ENCODE measurements at places on chromosomes 3 and 15.
A peak's percentile ranks its signal among the peaks of the same experiment; 100 is the strongest.

DNA sequence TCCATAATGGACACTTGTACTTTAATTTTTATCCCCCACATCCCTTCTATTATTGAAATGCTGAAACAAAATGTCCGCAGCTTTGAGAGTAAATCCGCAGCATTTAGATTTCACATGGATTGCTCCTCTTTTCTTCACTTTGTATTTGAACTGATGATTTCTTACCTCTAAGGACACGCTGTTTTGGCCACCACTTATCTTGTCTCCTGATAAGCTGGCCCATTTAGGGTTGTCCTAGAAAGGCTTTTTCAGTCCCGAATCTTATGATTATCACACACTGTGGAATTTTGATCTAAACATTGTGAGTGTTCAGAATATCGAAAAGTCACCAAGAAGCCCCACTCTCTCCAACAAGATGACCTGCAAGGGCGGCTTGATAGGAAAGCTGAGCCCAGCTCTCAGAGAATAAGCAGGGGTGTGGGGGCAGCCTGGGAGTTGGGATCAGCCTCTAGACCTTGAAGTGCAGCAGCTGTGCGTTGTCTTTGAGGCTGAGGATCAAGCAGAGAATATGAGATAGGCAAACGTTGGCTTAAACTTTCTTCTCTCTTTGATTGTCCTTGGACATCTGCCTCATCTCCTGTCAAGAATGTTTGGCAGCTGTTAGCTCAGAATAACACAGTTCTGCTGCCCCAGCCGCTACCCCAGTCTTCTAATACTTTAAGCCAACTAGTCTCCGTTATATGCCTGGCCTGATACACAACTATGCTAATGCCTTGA is 399.7 kb upstream of the NR2F2 start:
- no peak for DNase-seq

DNA sequence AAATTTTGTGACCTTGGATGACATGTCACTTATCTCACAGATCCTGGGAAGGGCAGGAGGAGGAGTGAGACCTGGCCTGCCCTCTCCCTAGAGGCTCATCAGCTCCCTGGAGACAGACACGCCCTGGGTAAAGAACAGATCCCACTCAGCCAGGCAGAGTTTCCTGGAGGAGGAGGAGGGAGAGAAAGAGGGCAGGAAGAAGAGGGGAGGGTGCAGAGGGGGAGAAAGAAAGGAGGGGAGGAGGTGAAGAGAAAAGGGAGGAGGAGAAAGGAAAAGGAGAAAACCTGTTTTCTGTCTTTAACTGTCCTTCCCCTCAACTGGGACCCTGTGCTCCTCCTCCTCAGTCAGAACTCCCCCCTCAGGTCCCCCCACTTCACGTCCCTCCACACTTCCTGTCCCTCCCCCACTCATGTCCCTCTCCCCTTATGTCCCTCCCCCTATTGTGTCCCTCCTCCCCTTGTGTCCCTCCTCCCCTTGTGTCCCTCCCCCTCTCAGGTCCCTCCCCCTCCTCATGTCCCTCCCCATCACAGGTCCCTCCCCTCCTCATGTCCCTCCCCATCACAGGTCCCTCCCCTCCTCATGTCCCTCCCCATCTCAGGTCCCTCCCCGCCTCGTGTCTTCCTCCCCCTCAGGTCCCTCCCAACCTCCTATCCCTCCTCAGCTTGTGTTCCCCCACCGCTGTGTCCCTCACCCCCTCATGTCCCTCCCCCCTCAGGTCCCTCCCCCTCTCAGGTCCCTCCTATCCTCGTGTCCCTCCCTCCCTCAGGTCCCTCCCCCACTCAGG is 52.3 kb upstream of the CGNL1 start:
- DNase-seq: peak; percentile 41

DNA sequence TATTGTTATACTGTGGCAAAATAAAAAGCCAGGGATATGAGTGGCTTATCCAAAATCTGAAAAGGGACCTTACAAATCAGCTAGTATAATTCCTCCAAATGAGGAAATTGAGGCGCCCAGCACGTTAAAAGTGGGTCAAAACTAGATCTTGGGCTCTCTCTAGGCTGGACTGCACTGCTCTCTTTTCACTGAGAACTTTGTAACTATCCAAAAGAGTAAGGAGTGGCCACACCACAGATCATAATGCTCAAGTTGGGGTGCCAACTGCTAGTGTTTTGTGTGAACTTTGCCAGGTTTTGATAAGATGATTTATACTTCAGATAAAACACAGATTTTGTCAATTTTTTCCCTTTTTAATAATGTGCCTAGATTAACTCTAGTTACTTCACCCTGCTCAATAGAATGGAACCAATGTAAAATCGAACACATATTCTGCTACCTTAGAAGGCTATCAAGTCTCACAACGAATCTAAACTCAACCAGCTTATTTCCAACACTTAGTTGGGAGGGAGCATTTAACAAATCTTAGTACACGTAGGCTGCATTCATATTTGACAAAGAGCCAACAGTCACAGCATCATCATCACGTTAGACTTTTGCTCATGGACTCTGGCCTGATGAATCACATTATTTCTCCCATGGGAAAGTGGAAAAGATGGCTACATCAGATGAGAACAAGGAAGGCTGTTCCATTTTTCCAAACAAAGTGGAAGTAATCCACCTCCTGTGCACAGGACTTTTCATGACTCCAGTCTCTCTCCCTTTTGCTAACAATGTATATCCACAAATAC is 64.4 kb downstream of the ABI3BP start:
- DNase-seq: no peak

- no peak for DNase-seq
Measured at GRCh38 chr15:65089206-65089824, 12.8 kb downstream of the KBTBD13 start.

GRCh38 chr3:1068985-1069384 is 23.8 kb upstream of the CNTN6 start:
- no peak for DNase-seq

- DNase-seq: no peak
Measured at GRCh38 chr3:97438131-97438530, 326.4 kb upstream of the ARL6 start.

DNA sequence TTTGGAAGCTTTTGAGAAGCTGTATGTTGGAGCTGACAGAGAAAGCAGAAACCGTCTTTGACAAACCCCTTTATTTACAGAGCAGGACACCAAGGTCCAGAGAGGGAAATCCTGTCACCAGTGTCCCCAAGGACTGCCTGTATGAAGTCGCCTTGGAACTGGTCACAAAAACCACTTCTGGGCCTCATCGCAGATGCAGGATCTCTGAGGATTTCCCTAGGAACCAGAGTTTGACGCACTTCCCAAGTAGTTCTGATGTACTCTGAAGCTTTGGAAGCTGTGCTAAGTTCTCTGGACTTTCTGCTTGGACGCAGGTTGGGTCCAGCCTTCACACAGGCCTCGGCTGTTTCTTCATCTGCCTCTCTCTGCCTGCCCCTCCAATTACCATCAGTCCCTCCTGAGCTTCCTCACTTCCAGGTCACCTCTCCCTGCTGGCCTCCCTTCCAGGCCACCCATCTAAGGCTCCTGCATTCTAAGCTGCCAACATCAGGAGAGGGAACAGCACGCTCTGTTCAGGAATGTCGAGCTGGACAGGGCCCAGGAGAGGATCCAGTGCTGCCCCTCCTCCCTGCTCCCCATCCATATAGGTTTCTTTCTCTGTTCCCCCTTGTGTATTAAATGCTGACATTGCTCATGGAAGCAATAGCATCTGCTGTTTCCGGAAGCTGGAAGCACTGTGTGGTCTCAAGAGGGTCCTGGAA is 270.8 kb downstream of the OPA1 start:
- DNase-seq: no peak

DNA sequence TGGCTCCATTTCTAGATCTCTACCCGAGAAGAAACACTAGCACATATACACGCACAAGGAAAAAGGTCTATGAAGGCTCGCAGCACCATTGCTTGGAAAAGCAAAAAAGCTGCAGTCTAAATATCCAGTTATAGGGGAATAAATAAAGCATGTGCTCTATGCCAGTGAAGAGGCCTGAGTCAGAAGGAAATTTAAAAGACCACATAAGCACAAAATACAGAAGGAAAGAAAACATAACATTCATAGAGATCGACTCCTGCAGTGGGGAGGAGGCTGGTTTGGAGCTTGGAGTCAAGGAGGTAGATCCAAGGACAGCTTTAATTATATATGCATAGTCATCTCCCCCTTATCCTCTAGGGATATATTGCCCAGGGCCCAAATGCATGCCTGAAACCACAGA is 114.4 kb downstream of the PDZRN3 start:
- DNase-seq: no peak

DNA sequence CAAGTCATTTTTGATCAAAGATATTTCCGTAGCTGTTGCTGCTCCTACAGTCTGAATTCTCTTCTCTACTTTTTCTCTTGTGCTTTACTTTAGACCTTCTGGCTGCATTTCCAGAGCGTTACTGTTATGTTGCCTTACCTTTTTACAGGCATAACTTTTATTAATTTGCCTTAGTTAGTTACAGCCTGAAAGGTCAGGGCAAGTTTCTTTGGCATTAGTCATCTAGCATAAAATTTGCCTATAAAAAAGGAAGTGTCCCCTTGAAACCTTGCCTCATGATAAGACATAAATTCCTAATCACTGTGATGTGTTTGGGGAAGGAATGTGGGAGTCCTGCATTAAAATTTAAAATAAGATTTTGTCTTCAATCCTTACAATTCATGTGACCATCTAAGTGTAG is 618.5 kb downstream of the NR2F2 start:
- DNase-seq: no peak

- DNase-seq: no peak
Measured at GRCh38 chr15:41647262-41647661, 12.9 kb upstream of the MGA start.

DNA sequence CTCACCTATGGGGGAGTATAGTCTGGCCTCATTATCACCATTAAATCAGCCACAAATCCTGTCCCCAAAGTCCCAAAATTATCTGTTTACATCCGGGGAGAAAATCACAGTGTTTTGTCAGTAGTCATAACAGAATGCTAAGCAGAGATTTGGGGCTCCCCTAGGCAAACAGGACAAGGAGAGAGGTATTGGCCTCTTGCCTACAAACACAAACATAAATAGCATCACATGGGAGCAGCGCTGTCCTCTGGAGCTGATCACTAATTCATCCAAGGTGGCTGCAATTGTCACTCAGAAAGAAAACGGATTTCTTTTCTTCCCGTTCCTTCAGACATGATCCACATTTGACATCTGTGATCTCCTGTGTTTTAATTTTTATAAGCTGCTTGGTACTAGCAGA is 1028.1 kb downstream of the NTRK3 start:
- DNase-seq: no peak

- DNase-seq: no peak
Measured at GRCh38 chr3:138949445-138950005, 2.5 kb downstream of the FOXL2NB start.

DNA sequence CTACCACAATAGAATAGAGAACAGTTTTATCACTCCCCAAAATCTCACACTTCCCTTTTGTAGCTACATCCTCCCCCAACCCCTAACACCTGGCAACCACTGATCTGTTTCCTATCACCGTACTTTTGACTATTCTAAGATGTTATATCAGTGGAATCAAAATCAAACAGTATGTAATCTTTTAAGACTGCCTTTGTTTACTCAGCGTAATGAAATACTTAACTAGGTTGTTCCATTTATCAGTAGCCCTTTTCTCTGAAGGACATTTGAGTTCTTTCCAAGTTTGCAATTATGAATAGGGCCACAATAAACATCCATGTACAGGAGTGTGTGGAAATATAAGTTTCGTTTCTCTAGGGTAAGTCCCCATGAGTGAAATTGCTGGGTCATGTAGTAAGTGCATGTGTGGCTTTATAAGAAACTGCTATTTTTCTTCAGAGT is 372.3 kb downstream of the SV2B start:
- no peak for DNase-seq

- no peak for DNase-seq
Measured at GRCh38 chr15:66161108-66161507, 92.4 kb downstream of the MEGF11 start.

DNA sequence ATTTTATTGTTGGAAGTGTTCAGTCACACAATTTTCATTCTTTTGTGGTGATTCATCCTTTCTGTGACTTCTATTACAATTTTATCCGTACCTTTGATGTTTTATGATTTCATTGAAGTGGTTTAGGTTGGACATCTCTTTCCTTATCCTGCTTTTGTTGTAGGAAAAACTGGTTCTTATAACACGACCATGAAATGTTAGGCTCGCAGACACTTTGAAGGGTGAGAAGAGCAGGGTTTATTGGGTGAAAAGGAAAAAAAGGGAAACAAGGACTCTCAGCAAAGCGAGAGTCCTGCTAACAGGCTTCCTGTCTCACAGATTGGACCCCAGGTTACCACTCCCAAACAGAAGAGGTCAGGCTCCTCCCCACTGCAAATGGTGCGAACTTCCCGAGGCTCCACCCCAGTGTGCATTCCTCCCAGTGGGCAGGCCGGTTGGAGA is 257.4 kb downstream of the STXBP5L start:
- no peak for DNase-seq

DNA sequence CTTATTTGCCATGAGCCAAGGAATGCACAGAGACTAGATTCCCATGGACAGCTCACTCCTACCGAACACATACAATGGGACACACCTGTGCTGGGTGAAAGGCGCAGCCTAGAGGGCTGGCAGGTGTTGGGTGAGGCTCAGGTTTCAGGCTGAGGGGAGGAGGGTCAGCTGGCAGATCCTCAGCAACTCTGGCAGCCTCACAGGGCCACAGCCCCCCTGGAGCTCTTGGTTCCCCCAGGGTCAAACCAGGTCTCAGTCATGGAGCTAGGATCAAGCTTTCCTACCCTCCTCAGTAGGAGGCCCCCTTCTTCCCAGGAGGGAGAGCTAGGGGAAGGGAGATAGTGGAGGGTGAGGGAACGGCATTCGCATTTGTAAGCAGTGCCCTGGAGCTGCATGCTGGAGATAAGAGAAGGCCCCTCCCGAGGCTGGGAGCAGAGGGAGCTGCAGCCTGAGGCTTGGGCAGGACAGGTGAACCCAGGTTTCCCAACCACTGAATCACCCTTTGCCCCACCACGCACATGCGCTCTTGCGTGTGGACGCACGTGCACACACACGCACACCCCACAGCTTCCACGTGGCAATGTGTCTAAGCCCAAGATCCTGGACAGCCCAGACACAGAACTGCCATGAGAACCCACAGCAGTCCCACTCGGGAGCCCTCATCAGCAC is 26.3 kb upstream of the TFRC start:
- no peak for DNase-seq

GRCh38 chr3:136193278-136194054 is 2.7 kb downstream of the MSL2 start:
- no peak for DNase-seq

DNA sequence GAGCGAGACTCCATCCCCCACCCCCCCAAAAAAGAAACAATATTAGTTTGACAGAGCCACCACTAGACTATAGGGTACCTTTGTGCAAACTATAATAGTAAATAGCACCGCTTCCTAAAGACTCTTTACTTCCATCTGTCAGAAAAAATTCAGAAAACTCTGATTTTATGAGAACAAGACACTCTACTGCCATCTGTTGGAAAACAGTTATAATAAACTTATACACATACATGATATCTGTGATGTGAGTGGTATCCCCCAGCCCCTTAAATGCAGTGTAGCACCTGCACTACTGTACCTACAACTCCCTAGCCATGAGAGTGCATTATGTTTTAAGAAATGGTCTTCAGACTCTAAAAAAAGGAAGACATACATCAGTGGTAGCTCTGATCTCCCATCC is 47.1 kb upstream of the CTDSPL start:
- DNase-seq: no peak

- no peak for DNase-seq
Measured at GRCh38 chr3:24287755-24288450, 206.7 kb downstream of the THRB start.

- DNase-seq: peak; percentile 75
Measured at GRCh38 chr3:186540221-186540834, 3.9 kb downstream of the CRYGS start.

Data from head of caudate nucleus (tissue), 42 donors.